ENCODE measurements at places on chromosomes 3 and 15.

- no peak for DNase-seq
Measured at GRCh38 chr3:194009892-194010533, 125.9 kb upstream of the HES1 start.

- no peak for DNase-seq
Measured at GRCh38 chr15:33440900-33441299, 130.1 kb downstream of the RYR3 start.

DNA sequence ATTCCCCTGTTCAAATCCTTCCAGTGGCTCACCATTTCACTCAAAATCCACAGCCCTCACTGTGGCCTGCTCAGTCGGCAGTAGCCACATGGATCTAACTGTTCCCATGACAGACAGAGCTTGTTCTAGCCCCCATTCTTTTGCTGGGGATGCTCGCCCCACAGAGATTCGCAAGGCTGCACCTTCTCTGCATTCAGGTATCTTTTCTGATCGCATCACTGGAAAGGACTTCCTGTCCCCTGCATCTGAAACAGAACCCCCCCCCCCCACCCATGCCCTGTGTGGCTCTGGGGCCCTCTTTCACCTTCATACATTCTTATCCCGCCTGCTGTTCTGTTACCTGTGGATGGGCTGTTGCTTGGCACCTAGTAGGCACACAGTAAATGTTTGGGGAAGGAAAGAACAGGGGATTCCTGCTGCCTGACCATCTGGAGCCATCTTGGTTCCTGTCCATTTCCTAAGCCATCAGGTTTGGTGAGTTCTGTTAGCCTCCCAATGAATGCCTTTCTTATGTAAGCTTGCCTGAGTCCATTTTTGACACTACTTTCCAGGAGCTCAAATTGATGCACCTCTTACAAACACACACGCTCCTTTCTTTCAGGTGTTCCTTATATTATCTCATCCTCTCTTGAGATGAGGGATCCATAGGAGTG is 42.9 kb upstream of the PGPEP1L start:
- no peak for DNase-seq

- no peak for DNase-seq
Measured at GRCh38 chr3:185766329-185767001, 58.4 kb downstream of the IGF2BP2 start.

GRCh38 chr3:109268181-109268580 is 48.1 kb downstream of the DPPA2 start:
- no peak for DNase-seq

DNA sequence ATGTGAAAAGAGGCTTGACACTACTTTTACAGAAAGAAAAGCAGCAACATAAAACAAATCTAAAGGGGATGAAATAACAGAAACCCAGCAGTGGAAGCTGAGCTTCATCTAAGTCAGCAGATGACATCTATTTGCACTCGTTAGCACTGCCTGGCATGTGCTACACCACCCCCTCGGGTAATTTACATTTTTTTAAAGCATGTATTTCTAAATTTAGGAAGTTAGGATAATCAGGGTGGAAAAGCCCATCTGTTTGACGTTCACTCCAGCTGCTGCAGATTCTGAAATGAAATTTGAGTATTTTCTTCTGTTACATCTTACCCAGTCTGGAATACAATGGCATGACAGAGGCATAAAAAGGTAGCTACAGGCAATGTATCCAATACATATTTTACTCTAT is 20.7 kb downstream of the IGSF11 start:
- no peak for DNase-seq

- no peak for DNase-seq
Measured at GRCh38 chr3:123054109-123054778, 12.6 kb upstream of the PDIA5 start.

DNA sequence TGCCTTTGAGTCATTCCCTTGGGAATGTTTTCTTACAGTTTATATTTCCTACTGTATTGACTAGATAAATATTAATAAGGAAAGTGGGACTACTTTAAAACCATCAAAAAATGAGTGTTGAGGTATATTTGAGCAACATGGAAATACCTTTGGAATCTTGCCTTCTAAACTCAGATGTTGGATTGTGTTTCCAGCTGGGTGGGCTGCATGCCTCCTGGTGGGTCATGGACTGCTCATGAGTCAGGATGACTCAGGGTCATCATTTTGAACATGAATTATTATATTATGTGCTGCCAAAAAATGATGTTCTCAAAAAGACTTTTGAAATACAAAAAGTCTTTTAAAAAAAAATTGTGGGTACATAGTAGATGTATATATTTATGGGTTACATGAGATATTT is 41.1 kb upstream of the APH1B start:
- DNase-seq = no peak

DNA sequence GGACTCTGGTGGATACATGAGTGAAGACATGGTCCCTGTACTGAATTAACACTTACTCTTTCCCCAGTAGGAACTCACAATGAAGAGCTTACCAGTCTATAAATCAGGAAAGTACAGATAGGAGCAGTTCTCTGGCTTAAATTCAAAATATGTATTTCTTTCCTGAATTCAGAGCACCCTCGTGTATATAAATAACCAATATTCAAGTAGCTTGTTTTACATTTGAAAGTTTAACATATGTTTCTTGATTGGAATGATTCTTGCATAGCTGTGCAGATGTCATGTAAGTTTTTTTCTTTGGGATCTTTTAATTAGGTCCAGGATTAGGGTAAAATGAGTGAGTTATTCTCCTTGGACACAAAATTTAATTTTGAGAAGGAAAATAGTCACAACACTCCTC is 14.8 kb upstream of the TMPRSS7 start:
- no peak for DNase-seq

DNA sequence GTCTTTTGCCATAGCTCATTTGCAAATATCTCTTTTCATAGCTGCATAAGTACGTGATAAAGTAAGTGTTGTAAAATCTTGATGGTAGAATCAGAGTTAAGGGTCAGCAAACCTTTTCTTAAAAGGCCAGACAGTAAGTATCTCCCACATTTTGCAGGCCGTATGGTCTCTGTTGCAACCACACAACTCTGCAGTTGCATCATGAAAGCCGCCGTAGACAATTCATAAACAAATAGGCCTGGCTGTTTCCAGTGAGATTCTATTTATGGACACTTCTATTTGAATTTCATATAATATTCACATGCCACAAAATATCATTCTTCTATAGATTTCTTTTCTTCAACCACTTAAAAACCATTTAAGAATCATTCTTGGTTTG is 248.5 kb downstream of the TLE3 start:
- no peak for DNase-seq

DNA sequence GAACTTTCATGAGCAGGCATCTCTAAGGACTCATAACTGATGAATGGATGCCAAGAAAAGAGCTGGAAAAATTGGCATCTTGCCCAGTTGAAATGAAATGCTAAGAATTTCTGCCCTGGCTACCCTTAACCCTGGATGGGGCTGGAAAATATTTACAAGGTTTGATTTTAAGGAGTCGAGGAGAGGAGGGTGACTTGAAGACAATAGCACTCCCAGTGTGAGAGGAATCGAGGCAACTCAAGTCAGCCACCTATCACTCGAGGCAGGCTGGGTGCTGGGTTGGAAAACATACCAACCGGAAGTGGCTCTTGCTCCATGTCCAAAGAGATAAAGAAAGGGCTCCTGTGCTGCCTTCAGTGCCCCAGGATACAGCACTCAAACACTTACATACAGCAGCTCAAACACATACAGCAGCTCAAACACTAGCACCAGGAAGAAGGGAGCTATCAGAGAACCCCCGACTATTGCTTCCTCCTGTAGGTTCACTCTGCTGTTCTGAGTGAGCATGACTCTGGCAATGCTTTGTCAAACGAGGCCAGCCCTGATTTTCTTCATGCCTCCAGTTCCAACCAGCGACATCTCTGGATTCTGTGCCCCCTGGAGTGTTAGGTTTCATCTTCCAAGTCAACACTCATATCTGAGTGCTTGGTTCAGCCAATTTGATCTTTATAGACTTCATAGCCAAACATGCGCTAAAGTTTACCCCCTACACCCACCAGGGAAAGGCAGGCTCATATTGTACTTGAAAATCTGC is 4.9 kb downstream of the PRICKLE2 start:
- DNase-seq = no peak

DNA sequence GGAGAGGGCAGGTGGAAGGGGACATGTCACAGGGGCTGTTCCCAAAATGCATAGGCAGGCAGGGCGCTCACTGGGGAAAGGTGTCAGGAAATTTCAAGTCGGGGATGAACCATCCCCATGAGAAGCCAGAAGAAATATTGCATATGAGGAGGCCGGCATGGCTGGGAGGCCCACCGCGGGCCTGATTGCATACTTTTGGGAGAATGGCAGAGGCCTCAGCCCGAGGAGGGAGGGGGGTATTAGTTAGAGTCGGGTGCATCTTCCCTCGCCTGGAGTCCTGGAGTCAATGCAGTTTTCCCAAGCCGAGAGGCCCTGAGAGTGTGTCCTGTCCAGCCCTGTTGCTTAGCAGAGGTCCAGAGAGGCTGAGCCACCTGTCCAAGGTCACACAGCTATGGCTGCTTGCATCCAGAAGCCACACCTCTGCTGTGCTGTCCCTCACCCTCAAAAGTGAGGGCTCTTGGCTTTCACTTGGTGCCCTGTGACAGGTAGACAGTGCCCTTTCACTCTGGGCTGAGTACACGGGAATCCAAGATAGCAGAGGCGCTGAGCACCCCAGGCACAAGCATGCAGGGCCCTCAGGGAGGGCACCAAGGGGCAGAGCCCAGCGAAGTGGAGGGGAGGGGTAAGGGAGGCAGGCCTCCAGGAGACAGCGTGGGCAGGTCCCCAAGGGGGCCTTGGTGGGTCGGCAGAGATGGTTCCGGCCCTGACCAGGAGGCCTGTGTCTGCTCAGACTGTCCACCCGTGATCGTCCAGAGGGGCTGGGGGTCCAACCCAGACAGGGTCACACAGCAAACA is 48.5 kb downstream of the GRIP2 start:
- DNase-seq = no peak

- no peak for DNase-seq
Measured at GRCh38 chr3:128681369-128681829, 30.8 kb upstream of the RPN1 start.

DNA sequence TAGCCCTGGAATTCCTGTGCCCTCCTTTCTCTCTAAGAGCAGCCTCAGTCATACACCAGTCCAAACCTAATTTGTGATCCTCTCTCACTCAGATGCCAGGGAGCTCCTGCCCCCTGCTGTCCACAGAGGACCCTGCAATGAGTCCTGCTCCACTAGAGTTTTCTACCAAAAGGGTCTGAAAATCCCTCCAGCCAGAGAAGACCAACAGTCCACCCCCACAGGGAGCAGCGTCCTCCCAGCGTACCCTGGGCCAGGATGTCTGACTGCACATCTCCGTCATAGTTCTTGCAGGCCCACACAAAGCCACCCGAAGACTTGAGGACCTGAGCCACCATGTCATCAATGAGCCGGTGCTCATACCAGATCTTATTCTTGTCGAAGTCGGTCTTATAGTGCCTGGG is 15.4 kb downstream of the IDH2 start:
- no peak for DNase-seq

GRCh38 chr15:85488997-85489396 is 108.6 kb downstream of the AKAP13 start:
- no peak for DNase-seq

DNA sequence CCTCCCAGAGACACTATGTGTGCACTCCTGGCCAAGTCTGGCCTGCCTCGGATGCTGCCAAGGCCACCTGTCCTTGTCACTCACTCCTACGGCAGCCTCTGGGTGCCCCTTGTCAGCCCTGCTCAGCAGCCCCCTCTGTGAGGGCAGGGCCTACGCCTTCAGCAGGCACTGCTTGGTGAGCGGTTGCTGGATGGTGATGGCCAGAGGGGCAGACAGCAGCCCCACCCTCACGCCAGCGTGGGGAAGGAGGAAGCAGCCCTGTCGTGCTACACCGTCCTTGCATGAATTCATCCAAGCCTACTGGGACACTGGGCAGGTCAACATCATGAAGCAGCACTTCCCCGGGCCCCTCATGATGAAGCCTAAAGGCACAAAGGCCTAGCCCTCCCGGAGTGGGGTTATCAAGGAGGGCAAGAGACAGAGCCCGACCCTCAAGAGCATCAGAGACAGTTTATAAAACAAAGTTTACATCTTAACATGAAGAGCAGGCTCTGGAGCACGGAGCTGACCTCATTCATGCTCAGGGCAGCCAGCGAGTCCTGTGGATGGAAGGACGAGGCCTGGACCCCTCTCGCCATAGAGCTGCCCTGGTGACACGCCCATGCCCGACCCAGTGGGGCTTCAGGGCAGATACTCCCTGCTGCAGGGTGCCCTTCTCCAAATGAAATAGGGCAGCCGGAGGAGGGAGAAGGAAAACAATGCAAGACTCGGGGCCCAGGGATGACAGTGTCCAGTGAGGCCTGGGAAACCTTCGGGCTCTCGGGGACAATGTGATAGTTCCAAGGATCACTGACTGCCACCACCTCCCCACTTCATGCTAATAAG is 25.3 kb downstream of the CHDH start:
- no peak for DNase-seq

GRCh38 chr3:30702038-30702827 is 95.8 kb downstream of the TGFBR2 start:
- no peak for DNase-seq

DNA sequence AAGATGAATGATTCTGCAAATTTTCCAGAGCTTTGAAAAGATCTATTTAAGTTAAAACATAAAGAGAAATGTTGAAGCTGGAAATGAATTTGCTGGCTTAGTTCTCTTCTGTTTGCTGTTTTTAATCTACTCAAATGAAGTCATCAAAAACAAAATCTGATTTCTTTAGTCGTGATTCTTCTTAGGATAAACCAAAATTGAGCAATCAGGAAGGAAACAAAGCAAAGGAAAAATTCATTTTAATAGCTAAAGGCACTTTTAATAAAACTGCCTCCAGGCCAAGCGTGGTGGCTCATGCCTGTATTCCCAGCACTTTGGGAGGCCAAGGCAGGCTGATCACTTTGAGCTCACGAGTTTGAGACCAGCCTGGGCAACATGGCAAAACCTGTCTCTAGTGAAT is 91.2 kb downstream of the DUT start:
- no peak for DNase-seq

- no peak for DNase-seq
Measured at GRCh38 chr15:61974118-61974517, 86.1 kb downstream of the VPS13C start.

GRCh38 chr15:70797464-70797863 is 34.1 kb upstream of the UACA start:
- DNase-seq = no peak

- no peak for DNase-seq
Measured at GRCh38 chr3:43364494-43364893, 78.2 kb downstream of the SNRK start.

- no peak for DNase-seq
Measured at GRCh38 chr3:87625876-87626275, 349.5 kb upstream of the POU1F1 start.

GRCh38 chr3:164365242-164365641 is 713.1 kb downstream of the SI start:
- no peak for DNase-seq

GRCh38 chr3:72657666-72658065 is 190.6 kb downstream of the SHQ1 start:
- DNase-seq = no peak

- no peak for DNase-seq
Measured at GRCh38 chr3:11154036-11154952, at the start of gene HRH1. Gene HRH1 (plus strand): TSS chr3:11154493. CDS start chr3:11259038, 104,545 bp downstream.

GRCh38 chr3:18308096-18308650 is 117.0 kb downstream of the SATB1 start:
- DNase-seq = no peak

Data from amniotic stem cell (primary cell).